NCI-H1930 (cell line): ENCODE measurements at places on chromosomes 2 and 18.

DNA sequence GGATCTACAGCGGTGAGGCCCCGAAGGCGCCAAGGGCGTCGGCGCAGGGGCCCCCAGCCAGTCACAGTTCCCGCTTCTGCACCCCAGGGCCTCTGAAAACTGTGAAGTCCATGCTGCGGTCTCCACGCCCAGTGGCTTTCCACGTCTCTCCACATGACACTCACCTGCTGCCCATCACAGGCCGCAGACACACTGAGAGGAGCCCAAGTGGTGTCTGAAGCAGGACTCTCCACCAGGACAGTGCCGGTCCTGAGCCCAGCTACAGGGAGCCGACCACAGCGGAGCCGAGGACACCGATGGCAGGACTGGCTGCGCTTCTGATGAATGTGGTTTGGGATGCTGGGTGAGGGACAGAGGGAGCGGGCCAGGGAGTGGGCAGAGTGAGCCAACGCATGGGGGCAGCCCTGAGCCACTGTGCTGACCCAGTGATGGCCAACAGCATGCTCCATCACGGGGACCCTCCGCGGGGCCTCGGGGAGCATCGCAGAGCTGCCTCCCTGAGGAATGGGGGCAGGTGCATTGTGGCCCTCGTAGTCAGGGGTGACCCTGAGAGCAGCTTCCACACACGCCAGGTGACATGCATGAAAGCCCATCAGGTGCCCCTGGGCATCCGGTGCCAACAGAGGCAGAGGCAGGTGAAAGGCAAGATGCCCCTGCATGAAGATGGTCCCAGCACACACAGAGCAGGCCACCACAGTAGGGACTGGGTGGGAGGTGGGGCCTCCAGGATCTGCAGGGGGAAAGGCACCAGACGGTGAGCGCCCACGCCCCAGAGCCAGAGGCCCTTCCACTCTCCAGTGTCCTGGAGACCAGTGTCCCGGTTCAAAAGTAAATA lies 116.6 kb downstream of the HDAC4 start:
- no peak for DNase-seq

- DNase-seq = no peak
These were observed 693.2 kb downstream of the KCNJ3 start for GRCh38 chr2:155391613-155392130.

GRCh38 chr2:173400760-173401159 lies 46.1 kb downstream of the CDCA7 start:
- no peak for DNase-seq

GRCh38 chr18:48992791-48993555 lies 42.2 kb upstream of the SMAD7 start:
- no peak for DNase-seq

DNA sequence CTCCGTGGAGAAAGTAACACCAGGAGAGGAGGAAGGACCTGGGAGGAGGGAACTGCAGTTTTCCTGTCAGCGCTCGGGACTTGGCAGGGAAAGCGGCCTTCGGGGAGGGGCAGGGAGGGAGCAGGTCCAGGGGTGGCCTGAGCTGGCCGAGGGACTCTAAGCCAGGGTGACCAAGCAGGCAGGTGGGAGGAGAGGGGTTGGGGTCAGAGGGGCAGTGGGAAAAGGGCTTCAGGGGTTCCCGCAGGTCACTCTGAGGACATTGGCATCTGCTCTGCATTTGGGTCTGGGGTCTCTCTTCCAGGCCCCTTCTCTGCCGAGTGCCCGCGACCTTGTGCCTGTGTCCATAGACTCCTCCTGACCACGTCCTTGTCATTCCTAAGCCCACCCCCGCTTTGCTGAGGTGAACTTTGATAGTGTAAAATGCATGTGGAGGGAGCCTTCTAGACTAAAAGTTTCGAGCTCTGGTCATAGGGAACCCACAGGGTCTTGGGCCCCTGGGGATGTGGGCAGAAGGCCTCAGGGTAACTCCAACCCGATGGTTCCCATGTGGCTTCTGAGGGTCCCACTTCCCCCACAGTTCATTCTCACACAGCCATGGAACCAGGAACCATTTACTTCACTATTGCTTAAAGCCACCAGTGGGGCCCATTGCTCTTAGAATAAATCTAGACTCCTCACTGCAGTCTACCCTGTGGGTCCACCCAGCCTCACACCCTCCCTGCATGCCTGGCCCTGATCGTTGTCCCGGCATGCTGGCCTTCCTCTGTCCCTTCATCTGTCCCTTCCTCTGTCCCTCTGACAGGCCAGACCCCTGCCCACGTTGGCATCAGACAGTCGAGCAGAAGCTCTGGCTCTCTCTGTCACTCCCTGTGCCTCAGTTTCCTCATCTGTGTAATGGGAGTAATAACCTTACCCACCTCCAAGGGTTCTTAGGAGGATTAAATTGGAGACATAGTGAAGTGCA lies 229.2 kb downstream of the SEPTIN10 start:
- DNase-seq = no peak

DNA sequence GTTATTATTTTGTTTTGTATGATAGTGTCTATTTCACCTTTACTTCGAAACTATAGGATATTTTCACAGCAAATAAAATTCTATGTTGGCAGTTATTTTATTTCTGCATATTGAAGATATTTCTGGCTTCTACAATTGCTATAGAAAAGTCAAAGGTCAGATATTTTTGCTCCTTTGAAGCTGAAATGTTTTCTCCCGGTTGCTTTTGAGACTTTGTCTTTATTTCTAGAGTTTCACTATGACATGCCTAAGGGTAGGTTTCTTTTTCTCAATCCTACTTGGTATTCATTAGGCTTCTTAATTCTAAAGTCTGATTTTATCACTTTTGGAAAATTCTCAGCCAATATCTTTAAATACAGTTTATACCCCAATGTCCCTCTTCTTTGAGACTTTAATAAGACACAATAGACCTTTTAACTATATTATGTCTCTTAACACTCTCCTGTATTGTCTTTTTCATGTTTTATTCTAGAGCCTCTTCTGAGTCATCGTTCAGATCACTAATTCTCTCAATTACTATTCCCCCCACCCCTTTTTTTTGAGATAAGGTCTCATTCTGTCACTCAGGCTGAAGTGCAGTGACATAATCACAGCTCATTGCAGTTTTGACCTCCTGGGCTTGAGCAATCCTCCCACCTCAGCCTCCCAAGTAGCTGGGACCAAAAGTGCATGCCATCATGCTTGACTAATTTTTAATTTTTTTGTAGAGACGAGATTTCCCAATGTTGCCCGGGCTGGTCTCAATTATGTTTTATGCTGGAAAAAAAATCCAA lies 50.5 kb downstream of the USP37 start:
- DNase-seq = no peak

DNA sequence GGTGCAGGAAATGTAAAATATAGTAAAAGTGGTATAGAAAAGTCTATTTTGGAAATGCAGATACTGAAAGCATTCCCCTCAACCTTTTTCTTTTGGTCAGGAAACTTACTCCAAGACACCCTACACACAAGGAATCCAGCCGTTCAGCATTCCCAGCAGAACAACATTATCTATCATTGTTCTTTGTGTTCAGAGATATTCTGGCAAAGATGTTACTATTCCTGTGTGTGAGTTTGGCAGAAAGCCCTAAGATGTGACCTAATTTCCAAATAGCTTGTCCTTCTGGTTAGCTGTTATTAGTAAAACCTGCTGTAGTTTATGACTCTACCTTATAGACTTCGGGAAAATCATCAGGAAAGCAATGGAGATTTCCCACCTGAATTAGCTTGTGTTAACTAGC lies 78.1 kb upstream of the PELI1 start:
- no peak for DNase-seq

- DNase-seq = no peak
These were observed 28.3 kb upstream of the HPCAL1 start for GRCh38 chr2:10274376-10274775.

DNA sequence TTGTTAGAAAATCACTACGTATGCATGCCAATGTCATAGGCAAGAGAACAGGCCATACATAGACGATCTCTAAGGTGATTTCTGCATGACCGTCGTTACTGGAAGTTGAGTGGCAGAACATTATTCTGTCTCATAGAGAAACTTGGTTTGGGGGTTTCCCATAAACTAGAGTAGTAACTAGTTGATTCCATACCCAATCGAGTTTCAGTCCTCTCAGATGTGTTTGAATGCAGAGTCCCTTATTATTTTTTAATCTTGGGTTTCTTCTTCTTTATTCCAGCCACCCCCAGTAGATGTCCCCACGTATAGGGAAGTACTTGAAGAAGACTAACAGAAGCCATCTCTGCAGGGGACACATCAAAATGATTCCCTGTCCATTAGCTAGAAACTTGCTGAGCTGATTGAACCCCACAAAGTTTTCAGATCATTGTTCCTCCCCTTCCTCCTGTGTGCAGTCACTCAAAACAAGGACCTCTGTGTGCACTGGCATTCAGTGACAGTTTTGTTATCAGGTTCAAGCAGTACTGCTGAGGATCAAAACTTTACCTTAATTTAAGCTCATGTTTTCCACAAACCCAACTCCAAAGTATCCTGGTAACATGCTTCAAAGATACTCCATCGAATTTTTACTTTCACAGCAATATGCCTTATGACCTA lies 68.4 kb upstream of the CDCA7 start:
- no peak for DNase-seq

DNA sequence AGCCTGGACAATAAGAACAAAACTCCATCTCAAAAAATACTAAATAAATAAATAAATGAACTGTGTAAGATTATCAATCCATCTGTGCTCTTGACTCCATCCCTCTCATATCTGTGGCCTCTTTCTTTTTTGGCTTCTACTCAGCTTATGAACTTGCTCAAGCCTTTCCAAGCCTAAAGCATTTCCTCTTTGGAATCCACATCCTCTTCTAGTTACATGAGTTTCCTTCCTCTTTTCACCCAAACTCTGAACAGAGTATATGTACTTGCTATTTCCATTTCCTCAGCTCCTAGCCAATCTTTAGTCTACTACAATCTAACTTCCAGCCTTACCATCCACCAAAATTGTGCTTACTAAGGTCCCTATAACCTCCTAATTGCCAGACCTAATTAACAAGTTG lies 2.5 kb upstream of the DNAJC10 start:
- DNase-seq = no peak

GRCh38 chr18:37985126-37985525 lies 419.5 kb upstream of the CELF4 start:
- no peak for DNase-seq

DNA sequence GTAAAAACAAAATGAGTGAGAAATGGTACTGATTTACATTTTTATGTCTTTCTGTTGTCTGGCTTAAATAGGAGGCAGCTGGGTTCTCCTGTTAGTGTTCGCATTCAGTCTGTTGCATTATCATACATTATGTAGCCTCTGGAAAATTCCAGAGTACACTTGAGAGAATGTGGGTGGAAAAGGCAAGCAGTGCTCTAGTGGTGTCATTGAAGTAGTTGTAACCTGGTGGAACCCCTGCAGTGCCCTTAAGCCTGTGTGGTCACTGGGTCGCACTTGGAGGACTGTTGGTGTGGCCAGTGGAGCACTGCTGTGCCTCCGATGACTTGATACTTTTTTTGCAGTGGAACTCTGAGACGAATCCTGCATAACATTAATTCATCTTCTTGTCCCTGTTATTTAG lies 52.4 kb downstream of the USP14 start:
- DNase-seq = no peak

GRCh38 chr2:27370816-27371620 lies 602 bp downstream of the SNX17 start:
- DNase-seq = no peak

- DNase-seq = no peak
These were observed 20.5 kb upstream of the RPL37A start for GRCh38 chr2:216478151-216478550.

- no peak for DNase-seq
These were observed 133.9 kb upstream of the CCDC195 start for GRCh38 chr2:224850081-224850480.

- no peak for DNase-seq
These were observed 4.1 kb downstream of the TCF23 start for GRCh38 chr2:27152796-27153464.

GRCh38 chr2:138622613-138623012 lies 121.0 kb downstream of the SPOPL start:
- no peak for DNase-seq

DNA sequence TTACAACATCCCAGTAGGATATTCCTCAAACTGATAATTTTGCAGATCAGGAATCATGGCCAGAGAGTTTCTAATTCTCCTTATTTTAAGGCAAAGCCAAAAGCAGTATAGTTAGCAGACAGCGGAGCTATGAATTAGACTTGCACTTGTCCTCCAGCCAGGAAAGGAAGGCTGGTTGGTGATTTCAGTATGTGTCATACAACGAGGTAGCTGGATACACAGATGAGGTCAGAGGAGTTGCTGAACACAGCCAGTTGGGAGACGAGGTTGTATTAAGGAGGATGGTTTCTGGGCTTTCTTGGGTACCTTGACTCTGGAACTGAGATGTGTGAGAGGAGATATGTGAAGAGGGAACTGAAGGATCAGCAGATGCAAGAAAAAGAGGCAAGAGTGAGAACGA lies 185.2 kb downstream of the SOX11 start:
- DNase-seq = no peak

DNA sequence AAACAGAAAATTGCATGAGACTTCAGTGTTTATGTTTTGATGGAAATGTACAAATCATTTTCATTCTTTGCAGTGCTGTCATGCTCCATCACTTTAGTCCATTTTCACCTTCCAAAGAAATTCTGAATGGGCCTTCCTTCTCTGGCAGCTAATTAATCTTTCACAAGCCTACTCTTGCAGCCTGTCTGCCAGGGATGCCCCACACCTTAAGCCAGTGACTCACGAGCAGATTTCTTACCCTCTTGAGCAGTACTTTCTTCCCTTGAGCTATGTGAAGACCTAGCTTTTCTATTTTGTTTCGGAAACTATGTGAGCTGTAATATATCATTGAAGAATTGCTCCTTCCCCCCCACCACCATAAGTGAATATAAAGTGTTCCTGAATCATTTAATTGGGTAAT lies 404.3 kb upstream of the VWC2L start:
- DNase-seq = no peak

DNA sequence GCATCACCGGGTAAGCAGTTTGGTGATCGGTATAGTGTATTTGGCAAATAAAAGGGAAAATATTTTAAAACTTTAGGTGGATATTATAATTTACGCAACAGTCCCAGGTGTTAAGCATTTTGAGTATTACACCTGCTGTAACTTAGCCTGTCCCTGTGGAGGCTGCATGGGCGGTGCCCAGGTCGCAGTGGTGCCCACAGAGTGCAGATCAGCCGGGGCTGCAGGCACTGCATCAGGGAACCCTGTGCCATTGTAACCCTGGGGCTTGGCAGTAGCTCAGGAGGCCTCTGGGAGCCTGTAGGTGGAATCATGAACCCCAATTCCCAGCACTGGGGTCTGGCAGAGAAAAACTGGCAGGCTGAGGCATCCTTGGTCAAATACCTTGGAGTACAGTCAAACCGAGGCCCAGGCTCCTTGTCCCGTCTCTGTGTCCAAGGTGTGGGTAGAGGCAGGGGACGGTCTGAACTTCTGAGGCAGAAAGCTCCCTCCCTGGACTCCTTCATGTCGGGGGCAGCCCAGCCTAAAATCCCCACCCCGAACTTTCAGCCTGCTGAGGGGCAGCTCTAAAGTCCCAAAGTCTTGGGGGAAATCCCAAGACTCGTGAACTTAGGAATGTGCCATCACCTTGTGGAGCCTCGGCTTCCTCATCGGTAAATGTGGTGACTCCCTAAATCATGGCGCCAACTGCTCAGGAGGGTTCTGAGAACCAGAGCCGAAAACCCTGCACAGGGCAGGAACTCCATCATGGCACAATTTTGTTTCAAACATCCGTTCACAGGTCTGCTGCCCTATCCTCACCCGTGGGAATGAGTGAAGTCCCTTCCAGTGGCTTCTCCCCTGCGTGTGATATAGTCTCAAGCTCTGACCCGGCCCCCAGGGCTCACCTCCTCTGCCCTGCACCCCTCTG lies 85.7 kb downstream of the INHBB start:
- no peak for DNase-seq

GRCh38 chr18:55268628-55269275 lies 309.5 kb upstream of the CCDC68 start:
- DNase-seq = no peak

GRCh38 chr2:152396763-152397162 lies 61.8 kb downstream of the FMNL2 start:
- no peak for DNase-seq
